ENCODE measurements at places on chromosomes 13 and 19.

- DNase-seq, result no peak
Measured at GRCh38 chr13:110218581-110219201, 88.3 kb downstream of the COL4A1 start.

DNA sequence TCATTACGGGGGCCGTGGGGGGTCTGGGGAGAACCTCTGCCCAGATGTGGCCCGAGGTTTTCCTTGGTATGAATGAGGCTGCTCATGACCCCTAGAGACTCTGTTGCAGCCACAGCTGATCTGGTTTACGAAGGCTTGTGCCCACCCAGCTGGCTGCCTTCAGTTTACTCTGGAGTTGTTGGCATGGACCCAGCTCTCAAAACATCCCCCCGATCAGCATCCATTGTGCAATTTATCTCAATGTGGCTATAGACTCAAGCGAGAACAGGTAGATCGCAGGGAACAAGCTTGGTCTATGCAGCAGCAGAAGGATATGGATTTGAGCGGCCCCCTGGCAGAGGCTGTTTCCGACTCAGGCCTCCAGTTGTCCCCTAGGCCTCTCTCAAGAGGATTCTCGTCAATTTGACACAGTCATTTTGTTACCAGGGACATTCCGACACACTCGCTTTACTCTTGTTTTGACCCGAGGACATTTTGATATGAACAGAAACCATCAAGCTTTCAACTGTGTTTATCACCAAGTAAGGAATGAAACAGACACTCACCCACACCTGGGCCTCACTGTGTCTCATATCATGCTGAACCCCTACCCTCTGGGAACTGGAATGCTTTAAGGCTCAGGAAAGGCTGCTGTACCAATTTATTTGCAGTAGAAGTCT lies 161.5 kb downstream of the KATNAL1 start:
- DNase-seq, result no peak

DNA sequence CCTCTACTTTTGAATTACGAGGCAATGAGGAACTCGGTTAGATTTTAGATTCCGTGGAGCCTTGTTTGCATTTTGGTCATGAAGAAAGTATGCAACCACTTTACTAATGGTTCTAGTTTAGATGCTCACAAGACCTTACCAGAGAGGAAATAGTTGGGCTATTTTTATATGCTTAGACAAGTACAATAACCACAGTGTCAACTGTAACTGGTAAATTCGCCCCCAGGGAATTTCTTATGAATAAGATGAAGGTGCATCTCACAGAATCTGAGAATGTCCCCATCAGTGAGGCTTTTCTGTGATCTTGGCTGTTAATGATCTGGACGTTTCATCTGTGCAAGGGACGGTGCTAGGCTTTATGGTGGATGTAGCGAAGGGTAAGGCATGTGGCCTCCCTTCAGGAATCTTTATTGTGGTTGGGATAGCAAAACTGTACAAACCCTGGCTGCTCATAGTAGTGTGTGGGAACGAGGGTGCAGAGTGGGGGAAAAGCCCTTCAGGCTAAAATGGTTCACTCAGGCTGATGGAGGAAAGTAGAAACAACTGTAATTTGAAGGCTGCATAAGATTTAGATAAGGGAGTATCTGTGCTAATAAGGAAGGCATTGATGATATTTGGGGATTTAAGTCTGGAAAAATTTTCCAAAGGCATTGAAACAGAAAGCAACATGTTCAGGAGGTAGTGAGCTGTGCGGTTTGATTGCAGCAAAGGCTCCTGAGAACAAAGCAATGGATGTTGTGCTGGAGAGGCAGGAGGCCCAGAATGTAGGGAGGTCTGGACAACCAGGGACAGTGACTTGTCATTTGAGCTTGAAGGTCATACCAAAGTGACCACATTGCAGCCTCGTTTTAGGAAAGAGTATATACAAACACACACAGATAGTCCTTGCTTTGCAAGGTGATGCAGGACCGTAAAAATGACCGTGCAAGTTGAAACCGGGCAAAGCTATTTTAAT lies 28.4 kb downstream of the UBAC2 start:
- no peak for DNase-seq

GRCh38 chr19:50796128-50796633 lies 6.0 kb downstream of the ACP4 start:
- DNase-seq, result no peak

GRCh38 chr13:47215736-47216135 lies 318.9 kb upstream of the HTR2A start:
- DNase-seq, result no peak

DNA sequence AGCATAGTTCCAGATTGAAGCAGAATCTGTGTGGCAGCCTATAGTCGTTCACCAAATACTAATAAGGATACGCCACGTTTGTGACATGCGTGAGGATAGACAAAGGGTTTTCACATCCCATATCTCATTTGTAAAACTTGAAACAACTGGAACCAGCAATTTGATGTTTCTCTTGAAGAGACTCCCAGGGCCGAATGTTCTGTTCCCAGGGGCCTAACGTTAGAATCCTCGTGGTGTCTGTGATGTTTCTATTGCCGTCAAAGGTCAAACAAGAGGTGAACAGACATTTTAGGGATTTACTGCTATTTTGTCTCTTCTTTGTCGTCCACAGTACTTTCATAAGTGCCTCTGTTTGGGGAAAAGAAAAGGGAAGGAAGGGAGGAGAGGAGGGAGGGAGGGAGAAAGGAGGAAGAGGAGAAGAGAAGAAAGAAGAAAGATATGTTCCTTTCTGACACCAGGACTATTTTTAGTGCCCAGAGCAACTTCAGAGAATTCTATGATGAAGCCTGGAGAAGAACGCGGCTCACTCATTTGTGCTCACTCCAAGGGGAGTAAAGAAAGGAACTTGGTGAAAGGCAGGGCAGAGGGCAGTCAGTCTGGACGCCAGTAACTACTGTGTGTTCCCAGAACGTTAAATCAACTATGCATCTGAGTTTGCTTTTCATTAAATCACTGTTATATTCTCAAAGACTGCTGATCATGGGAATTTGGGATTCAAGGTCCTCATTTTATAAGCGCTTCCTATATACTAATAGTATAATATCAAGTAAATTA lies 154.5 kb downstream of the DCT start:
- DNase-seq, result no peak
